ENCODE measurements at places on chromosomes 1 and 21.

- DNase-seq, result no peak
Measured at GRCh38 chr1:157403203-157403602, 149.1 kb downstream of the FCRL5 start.

- no peak for DNase-seq
Measured at GRCh38 chr1:60227601-60228000, 154.0 kb upstream of the C1orf87 start.

GRCh38 chr1:218525451-218526197 is 180.5 kb downstream of the TGFB2 start:
- no peak for DNase-seq

DNA sequence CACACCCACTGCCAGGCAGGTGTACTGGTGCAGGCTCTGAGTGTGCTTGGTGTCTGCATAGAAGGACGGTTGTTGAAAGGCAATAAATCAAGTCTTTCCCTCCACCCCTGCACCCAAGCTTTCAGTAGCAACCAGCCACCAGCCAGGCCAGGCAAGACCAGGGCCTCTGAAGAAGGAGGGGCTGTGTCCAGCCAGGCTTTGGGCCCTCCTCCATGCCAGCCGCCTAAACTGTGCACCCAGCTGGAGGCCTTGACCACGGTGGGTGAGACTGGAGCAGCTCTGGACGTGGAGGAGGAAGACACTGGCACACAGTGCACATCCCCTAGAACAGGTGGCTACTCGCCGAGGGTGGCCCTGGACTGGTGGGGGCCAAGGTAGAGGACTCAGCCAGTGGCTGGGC is 4.9 kb downstream of the OLIG2 start:
- no peak for DNase-seq

- no peak for DNase-seq
Measured at GRCh38 chr1:72111662-72112061, 170.7 kb downstream of the NEGR1 start.

GRCh38 chr1:199593475-199593874 is 434.0 kb upstream of the NR5A2 start:
- DNase-seq, result no peak

DNA sequence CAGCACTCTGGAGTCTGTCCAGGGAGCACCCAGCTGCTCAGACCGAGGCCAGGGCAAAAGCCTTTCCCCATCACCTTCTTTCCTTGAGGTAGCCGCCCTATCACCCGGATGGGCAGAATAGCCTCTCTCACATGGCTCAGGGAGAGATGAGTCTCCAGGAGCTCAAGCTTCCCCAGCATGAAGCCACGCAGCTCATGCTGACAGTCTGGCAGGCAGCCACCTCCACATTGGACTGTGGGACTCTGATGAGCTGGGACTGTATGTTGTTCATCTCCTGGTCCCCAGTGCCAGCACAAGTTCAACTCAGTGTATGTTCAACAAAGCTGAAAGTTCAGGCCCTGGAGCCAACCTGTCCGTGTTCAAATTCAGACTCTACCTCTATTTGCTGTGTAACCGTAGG is 75.2 kb upstream of the ZC3H12A start:
- no peak for DNase-seq

GRCh38 chr1:111852261-111852721 is 96.6 kb downstream of the DDX20 start:
- DNase-seq, result no peak

DNA sequence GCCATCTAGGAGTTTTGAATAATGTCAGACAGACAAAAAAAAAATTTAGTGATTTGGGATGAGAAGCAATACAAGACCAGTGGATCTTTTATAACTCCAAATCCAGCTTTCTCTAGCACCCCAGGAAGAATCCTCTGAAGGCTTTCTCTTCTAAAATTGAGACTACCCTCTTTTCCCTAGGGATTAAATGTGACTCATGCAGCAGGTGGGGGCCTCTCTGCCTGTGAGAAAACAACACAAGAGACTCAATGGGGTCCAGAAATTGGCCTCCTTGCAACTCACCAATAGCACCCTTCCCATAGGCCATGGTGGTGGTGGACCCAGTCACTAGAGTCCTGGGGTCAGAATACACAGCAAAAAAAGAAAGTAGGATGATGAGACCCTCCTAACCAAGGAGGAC is 120.3 kb upstream of the ATP1A1 start:
- no peak for DNase-seq

GRCh38 chr1:183302452-183303322 is 115.5 kb downstream of the NMNAT2 start:
- no peak for DNase-seq

DNA sequence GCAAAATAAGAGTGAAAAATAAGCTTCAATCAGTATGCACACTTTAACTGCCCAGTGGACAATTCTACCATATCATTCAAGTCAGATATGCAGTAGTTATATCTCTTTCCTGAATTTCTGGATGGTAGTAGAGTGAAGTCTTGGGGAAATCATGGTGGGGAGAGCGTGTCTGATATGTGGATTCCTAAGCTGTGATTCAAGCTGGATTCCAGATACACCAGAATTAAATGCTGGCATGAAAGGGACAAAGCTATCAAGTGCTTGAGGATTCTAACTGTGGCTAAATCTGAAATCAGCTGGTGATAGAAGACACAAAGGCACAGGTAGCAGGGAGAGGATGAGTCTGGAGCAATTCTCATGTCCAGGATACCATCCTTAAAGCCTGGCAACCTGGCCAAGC is 323.5 kb downstream of the DUSP10 start:
- DNase-seq, result no peak

DNA sequence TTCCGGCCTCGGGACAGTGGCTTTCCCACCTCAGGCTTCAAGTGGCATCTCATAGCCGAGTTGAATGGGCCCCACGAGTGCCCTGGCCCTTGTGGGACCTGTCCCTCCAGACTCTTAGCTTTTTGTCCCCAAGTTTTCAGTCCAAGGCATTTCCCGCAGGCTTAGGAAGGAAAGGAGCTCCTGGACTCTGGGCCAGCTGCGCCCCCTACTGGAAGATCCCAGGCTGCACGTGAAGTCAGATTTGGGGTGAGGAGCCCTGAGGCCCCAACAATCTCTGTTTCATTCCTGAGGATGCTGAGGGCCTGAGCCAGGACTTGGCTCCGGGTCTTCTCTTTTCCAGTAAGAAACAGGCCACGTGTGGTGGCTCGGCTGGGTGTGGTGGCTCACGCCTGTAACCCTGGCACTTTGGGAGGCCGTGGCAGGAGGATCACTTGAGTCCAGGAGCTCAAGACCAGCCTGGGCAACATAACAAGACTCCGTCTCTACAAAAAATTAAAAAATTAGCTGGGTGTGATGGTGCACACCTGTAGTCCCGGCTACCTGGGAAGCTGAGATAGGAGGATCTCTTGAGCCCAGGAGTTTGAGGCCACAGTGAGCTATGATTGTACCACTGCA is 67.4 kb downstream of the ARHGEF10L start:
- DNase-seq, result peak; percentile 45

DNA sequence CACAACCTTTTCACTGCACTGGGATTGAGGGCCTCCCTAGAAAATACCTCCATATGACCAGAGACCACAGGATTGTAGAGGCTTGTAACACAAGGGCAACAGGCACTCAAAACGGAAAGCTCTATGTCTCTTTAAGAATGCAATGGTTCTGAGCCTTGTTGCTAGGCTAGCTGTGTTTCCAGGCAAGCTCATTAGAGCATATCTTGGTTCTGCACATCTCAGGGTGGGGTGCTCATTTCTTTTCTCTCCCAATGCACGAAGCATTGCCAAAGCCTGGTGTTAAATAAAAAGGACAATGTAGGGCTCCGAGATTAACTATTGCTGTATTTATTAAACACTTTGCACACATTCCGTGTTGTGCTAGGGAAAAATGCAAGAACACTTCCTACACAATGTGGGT is 315.9 kb downstream of the PRDM2 start:
- DNase-seq, result no peak

- DNase-seq, result no peak
Measured at GRCh38 chr1:221672239-221672645, 69.6 kb downstream of the DUSP10 start.

GRCh38 chr1:235017719-235018118 is 110.9 kb downstream of the TOMM20 start:
- DNase-seq, result no peak

GRCh38 chr21:15421441-15421881 is 308.3 kb upstream of the USP25 start:
- DNase-seq, result no peak

GRCh38 chr1:84143796-84144565 is at the start of gene PRKACB:
TSS of gene PRKACB (plus strand) at chr1:84144271. CDS start at chr1:84144362, 91 bp downstream.
- DNase-seq, result no peak

DNA sequence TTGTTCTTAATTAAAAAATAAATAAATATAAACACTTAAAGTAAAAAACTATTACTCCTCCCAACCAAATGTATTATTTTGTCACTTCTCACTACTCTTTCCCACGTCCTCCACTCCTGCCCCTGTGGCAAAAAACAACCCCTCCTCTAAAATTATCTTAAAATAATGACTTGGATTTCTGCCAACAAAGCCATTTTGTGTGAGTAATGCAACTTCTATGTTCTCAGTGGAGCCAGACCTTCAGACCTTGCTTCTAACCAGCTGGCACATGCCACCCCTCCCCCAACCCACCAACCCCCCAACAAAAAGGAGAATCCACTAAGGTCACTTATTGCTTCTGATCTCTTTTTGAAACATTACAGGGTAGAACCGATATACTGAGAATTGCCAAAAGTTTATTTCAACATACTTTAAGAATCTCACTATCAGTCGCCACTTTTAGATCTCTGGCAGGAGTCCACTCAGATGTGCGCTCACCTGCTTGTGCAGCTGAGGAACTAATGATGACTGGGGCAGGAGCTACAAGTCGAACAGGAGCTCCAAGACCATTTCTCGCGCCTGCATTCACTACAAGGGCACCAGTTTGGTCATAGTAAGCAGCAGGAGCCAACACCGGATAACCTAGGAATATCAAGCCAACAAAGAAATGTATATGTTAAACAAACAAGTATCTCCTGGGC is 58.3 kb upstream of the SDC3 start:
- no peak for DNase-seq

DNA sequence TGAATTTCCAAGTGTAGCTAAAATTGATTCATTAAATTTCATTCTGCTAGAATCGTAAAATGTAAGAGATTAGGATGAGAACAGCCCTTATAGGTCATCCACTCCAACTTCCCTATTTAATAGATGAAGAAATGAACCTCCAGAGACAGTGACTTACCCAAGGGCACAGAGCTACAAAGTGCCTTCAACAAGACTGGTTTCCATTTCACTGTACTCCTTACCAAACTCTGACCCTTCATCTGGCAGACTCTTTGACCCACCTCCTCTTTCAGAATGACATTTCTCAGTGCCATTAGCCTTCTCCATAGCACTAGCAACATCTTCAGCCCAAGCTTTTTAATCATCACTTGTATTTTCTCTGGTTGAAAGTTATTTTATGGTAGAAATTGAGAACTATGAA is 161.3 kb downstream of the NEK7 start:
- no peak for DNase-seq

- DNase-seq, result no peak
Measured at GRCh38 chr1:55692726-55693125, 477.6 kb upstream of the USP24 start.

DNA sequence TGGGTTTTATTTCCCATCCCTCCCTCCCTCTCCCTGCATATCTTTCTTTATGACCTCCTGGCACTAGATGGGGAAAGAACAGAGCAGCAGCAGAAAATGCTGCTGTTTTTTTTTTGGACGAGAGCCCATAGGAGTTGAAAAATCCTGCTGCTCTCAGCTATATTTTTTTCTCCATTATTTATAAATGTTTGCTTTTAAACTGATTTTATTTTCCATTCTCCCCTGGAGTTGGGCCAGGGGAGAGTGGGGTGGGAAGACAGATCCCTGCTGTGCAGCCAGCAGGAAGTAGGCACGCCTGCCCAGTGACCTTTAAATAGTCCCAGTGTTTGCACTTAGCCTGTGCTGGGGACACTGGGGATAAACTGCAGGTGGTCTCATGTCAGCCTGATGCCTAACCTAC is 17.4 kb downstream of the SFT2D2 start:
- no peak for DNase-seq

- DNase-seq, result no peak
Measured at GRCh38 chr1:22557341-22557950, 5.8 kb upstream of the EPHA8 start.

- no peak for DNase-seq
Measured at GRCh38 chr1:39960431-39960958, 5.5 kb downstream of the MFSD2A start.

DNA sequence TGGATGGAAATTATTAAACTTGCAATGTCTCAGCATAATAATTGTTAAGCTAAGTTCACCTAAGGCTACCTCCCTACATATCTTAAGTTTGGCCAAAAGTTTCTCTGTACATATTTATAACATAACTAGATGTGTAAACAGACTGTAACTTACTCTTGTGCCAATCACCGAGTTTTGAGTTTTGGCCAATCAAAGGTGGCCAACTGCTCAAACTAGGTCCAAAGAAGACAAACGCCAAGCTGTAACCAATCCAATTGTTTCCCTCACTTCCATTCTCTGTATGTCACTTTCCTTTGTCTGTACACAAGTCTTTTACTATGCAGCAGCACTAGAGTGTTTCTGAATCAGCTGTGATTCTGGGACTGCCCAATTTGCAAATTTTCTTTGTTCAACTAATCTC is 197.8 kb downstream of the LYPLAL1 start:
- no peak for DNase-seq

GRCh38 chr1:158180741-158181576 is at the start of gene CD1D:
TSS of gene CD1D (plus strand) at chr1:158180895. CDS start at chr1:158181102, 207 bp downstream.
- no peak for DNase-seq

GRCh38 chr1:65804584-65804983 is 11.9 kb downstream of the PDE4B start:
- no peak for DNase-seq

DNA sequence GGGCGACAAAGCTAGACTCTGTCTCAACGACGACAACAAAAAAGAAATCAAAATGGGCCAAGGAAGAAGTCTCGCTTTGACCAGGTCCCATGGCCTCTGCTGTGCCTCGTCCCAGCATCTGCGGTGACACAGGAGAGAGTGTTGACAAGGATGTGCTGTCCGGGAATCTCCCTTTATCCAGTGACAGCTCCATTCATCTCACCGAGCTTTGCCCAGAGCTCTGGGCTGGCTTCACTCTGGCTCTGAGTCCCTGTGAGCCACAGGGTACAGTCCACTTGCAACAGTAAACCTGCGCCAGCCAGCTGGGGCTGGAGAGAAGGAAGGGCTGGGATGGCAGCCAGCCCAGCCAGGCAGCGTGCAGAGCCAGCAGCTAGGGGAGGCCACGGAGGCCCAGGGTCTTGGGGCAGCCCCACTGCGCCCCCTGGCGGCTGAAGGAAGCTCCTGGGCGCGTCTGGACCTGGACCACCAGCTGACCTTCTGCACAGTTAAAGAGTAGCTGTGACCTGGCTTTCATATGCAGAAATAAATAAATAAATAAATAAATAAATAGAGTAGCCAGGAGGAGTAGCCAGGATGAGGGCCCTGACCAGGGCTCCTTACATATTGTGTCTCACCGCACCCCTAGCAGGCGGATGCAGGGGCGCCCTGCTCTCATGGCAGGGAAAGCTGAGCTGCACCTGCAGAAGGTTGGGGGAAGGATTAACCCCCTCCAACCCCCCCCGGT is 29.7 kb downstream of the ENO1 start:
- DNase-seq, result peak; percentile 66

DNA sequence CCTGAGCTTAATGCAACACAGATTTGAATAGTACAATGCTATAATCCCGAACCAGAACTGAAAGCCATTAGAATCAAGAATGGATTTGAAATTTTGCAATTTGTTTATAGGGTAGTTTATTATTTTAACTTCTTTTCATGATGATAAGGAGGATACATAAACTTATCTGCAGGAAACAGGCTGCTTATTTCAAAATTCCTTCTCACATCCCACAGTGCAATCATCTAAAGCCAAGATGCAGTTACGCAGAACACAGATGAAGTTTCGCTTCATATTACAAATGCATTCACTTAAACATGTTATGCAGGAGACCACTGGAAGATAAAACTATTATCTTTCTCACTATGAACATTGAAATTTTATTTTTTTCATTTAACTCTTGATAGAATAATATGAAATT is 1019.6 kb downstream of the PLA2G4A start:
- no peak for DNase-seq
